ENCODE measurements at places on chromosomes 5 and 9.

DNA sequence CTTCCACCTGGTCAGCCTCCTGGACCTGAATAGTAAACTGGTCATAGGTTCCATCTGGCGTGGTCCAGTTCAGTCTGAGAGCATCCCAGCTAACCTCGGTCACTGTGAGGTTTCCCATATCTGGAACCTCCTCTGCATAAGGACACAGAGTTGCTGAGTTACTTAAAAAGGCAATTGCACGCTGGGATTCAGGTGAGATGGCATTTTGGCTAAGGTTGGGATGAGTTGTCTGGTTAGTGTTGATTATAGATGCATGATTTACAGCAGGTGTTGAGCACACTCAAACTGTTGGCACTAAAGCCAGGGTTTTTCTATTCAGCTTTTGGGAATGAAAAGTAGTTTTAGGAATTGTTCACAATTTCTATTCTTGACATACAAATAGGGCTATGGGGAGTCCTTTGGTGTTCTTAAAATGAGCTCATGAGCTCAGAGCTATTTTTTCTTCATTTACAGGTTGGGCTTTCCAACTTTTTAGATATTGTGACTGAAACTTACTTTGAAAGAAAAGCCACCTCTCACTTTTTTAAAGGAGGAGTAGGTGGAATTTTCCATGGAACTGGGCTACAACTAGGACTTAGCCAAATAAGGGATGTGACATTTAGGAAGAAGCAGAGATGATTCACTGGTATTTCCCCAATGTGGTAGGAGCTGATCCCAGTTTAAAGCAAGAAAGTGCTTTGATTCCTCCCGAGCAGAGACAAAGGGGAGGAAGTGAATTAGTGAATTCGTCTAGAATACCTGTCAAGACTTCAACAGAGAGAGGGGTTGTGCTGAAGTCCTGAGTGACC lies 54.7 kb downstream of the TNC start:
- DNase-seq, result no peak

GRCh38 chr5:10355071-10355889 lies 1.8 kb downstream of the MARCHF6 start:
- DNase-seq, result no peak

- DNase-seq, result no peak
Observed at GRCh38 chr5:61277190-61277589, 54.9 kb upstream of the ZSWIM6 start.

- DNase-seq, result no peak
Observed at GRCh38 chr5:175015028-175015685, 290.8 kb downstream of the MSX2 start.

GRCh38 chr5:10711562-10711961 lies 49.5 kb downstream of the DAP start:
- no peak for DNase-seq

GRCh38 chr5:167030500-167031120 lies 1260.8 kb upstream of the WWC1 start:
- DNase-seq, result no peak

DNA sequence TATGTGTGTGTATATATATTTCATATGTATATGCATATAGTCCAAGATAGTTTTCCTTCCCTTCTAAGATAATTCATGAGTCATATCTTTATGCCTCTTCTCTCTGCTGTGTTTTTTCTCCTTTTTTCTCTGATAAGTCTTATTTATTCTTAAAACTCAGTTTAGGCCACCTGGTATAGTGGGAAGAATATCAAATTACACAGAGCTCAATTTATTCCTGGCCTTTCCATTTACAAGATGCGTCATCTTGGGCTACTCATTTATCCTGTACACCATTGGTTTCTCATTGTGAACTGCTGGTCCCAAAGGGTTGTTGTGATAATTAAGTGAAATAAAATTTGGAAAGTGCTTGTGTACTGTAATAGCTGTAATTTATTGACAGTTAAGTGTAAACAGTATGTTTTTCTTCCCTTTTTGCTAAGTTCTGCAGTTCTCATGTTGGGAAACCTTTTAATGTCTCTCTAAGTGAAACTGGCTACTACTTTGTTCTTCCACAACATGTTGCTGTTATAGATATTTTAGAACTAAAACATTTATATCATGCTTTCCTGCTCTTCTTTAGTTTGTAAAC lies 19.4 kb downstream of the CCDC171 start:
- DNase-seq, result no peak

DNA sequence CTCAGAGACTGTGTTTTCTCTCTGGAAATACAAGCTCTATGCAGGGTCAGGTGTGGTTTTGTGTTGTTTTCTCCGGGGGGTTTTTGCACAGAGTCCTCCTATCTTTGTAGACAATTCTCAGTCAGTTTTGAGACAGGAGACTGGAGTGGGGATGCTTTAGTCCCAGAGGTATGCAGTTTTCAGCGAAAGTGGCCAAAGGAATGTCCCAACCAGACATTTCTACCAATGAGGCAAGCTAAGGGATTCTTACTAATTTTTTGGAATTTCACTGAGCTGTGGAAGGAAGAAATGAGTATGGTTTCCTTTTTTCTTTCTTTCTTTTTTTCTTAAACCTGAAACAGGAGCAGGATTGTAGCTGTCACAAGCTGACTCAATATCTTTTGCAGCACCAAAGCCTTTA lies 35.3 kb upstream of the PLPP1 start:
- no peak for DNase-seq
